Upper lobe of left lung (tissue), 6 donors: ENCODE measurements at places on chromosomes 5 and 9. TPM values are rescaled to one million over a fixed set of nuclear protein-coding genes. Genes with fewer than 3 reads are reported as not detected.

GRCh38 chr9:92119586-92119985 lies 4.4 kb upstream of the SPTLC1 start:
- no peaks in the 10 kb centered on the region for H3K27me3 ChIP-seq
- H3K4me1 ChIP-seq, result peaks cover 4% of the 10 kb centered on the region
- no peak for DNase-seq
- H3K4me3 ChIP-seq, result no peak overlapping the region

DNA sequence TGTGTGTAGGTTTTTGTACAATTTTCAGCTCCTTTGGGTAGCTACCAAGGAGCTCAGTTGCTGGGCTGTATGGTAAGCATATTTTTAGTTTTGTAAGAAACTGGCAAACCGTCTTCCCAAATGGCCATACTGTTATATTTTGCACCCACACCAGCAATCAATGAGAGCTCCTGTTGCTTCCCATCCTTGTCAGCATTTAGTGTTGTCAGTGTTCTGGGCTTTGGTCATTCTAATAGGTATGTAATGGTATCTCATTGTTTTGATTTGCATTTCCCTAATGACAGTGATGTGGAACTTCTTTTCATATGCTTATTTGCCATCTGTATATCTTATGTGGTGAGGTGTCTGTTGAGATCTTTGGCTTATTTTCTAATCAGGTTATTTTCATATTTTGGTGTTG lies 320.1 kb downstream of the MLLT3 start:
- H3K36me3 ChIP-seq, result no peaks in the 10 kb centered on the region
- DNase-seq, result no peak
- no peak overlapping the region for H3K27ac ChIP-seq
- H3K27me3 ChIP-seq, result no peaks in the 10 kb centered on the region
- H3K4me1 ChIP-seq, result no peaks in the 10 kb centered on the region

- H3K27me3 ChIP-seq, result no peaks in the 10 kb centered on the region
- H3K4me3 ChIP-seq, result no peak overlapping the region
- H3K36me3 ChIP-seq, result no peaks in the 10 kb centered on the region
- no peak overlapping the region for H3K27ac ChIP-seq
- peaks cover 4% of the 10 kb centered on the region for H3K4me1 ChIP-seq
- DNase-seq, result no peak
These were observed 135.5 kb upstream of the CPEB4 start for GRCh38 chr5:173752653-173753052.

Gene STPG3
- not detected for total RNA-seq

- H3K4me3 ChIP-seq, result no peak overlapping the region
- no peak for DNase-seq
- no peak overlapping the region for H3K27ac ChIP-seq
- no peaks in the 10 kb centered on the region for H3K36me3 ChIP-seq
- H3K4me1 ChIP-seq, result no peaks in the 10 kb centered on the region
These were observed 87.7 kb downstream of the FOCAD start for GRCh38 chr9:20771729-20772128.

DNA sequence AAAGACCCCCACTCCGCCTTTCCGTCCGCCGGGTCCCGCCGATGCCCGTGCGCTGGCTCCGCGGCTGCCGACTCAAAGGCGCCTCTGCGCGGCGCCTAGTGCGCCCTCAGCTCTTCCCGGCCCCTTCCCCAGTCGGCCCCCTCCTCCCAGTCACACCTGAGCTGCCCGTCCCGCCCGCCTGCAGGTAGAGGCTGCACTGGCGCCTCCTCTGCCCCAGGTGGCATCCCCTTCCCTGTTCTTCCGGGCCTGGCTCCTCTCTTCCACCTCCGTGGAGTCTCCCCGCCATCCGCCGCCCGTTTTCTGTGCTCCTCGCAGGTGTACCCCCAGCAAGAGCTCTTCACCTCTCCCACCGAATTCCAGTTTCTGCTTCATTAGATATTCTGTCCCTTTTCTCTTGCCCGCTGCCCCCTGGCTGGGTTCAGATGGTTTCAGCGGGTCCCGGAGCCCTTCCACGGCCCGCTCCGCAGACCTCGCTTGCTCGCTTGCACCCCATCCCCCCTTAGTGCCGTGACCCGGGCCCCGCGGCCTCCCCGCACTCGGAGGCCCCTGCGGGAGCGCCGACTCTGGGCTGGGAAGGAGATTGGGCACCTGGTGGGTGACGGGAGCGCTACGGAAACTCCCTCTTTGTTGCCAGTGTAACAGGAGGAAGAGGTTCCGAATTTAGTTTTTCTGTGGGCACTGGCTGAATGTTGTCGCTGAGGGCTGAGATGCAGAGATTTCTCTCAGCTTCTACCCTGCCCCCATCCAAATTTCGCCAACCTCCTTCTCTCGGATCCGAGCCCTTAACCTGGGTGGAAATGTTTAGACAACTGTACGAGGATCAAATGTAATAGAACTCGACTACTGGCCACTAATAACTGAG lies 809 bp downstream of the SLC44A1 start:
- H3K27ac ChIP-seq, result peak overlapping the region; percentile 89
- DNase-seq, result peak; percentile 85
- no peaks in the 10 kb centered on the region for H3K36me3 ChIP-seq
- no peaks in the 10 kb centered on the region for H3K27me3 ChIP-seq
- peaks cover 8% of the 10 kb centered on the region for H3K4me1 ChIP-seq

GRCh38 chr5:148384380-148384737 lies 601 bp downstream of the FBXO38 start:
- no peaks in the 10 kb centered on the region for H3K27me3 ChIP-seq
- H3K4me1 ChIP-seq, result peaks cover 25% of the 10 kb centered on the region
- DNase-seq, result no peak
- no peaks in the 10 kb centered on the region for H3K36me3 ChIP-seq
- H3K27ac ChIP-seq, result peak overlapping the region; percentile 95
- peak overlapping the region; percentile 51 for H3K4me3 ChIP-seq

Gene SLC6A7
- total RNA-seq, result not detected

DNA sequence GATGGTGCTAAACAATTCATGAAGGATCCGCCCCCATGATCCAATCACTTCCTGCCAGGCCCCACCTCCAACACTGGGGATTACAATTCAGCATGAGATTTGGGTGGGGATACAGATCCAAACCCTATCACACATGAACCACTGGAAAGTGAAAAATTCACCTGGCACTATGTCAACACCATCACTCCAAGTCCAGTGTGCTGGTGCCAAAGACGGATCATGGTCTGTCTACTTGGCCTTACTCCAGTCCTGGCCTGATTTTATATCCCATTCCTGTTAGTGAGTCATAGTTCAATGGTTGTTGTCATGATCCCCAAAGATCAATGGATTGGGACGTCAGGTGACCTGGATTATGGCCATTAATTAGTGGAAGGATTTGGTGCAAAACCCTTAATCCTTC lies 147.4 kb upstream of the RPS23 start:
- no peak overlapping the region for H3K4me3 ChIP-seq
- H3K4me1 ChIP-seq, result no peaks in the 10 kb centered on the region
- no peaks in the 10 kb centered on the region for H3K27me3 ChIP-seq
- no peak overlapping the region for H3K27ac ChIP-seq

GRCh38 chr5:172110921-172111851 lies 76.8 kb downstream of the STK10 start:
- H3K4me3 ChIP-seq, result peak overlapping the region; percentile 31
- H3K27ac ChIP-seq, result peak overlapping the region; percentile 85
- H3K4me1 ChIP-seq, result peaks cover 75% of the 10 kb centered on the region
- DNase-seq, result peak; percentile 28
- H3K27me3 ChIP-seq, result no peaks in the 10 kb centered on the region
- H3K36me3 ChIP-seq, result no peaks in the 10 kb centered on the region

DNA sequence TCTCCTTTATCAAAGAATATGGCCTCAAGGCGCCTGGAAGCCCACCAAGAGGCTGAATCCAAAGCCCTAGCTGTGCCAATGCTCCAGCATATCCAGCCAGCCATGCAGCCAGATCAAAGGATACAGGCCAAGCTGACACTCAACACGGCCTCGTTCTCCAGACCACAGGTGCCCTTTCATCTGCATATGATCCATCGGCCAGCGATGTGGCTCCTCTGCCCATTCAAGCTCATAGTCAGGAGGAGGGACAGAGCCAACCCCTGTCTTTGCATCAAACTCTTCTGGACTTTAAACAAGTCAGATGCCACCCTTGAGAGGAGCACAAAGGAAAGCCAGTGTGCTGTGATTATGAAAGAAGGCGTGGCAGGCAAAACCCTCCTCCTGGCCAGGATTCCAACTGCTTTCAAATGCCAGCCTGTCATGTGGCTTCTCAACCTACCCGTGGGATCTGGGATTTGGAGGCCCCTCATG lies 42.5 kb downstream of the ADAM19 start:
- H3K4me3 ChIP-seq, result no peak overlapping the region
- H3K27me3 ChIP-seq, result no peaks in the 10 kb centered on the region
- H3K36me3 ChIP-seq, result no peaks in the 10 kb centered on the region
- DNase-seq, result no peak

Gene GPR151
- not detected for total RNA-seq

Gene DBH
- not detected for total RNA-seq

DNA sequence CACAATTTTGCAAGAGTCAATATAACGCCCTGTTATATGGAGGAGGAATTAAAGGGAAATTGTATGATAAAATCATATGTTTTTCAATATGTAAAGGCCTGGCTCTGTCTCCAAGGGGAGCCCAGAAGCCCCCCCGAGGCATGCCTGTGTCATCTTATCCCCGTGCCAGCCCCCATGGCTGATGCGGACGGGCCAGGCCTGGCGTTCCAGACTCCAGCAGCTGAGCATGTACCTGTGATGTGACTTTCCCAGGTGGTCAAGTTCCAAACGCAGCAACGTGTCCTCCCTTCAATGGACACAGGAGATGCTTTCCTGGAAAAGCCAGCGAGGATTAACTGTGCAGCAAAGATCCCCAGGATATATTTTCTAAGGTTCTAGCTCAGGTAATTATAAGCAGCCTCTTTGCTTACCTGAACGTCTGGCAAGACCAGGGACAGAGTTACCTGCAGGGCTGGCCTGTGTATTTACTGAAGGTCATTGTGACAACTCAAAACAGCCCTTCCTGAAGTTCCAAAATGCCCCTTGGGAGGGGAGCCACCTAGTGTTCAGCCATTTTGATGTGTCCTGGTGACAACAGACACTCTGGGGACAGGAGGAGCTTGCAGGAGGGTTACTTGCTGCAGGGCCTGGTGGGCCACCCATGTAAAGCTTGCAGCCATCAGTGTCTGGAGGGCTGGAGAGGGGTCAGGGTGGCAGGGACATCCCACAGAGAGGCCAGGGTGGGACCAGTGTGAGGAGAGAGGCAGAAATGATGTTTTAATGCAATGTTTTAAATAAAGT lies 53.3 kb upstream of the RNU6ATAC start:
- H3K27me3 ChIP-seq, result no peaks in the 10 kb centered on the region

- H3K36me3 ChIP-seq, result no peaks in the 10 kb centered on the region
- H3K4me3 ChIP-seq, result no peak overlapping the region
- H3K27me3 ChIP-seq, result no peaks in the 10 kb centered on the region
- no peak for DNase-seq
- H3K4me1 ChIP-seq, result no peaks in the 10 kb centered on the region
- H3K27ac ChIP-seq, result no peak overlapping the region
These were observed 15.1 kb upstream of the ZCCHC7 start for GRCh38 chr9:37105234-37105633.

DNA sequence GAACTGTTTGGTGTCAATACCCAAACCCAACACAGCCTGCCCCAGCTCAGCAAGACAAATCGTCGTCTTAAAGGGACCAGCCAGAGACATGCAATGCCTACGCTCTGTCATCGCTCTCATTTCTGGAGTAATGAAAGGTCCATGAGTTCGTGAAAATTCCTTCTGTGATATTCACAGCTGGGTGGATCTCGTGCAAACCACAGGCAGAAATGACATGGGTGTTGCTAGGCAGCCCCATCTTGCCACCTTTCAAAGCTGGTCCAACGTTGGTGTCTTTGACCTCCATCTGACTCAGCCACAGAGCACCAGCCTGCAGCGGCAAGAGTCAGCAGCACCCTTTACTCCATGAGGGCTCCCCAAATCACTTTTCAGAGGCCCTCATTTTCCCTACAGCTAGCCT lies 215.3 kb downstream of the SLIT3 start:
- no peaks in the 10 kb centered on the region for H3K27me3 ChIP-seq
- no peak overlapping the region for H3K27ac ChIP-seq
- no peak for DNase-seq
- H3K4me3 ChIP-seq, result no peak overlapping the region

Gene PCDHA6
- 0.66 TPM for total RNA-seq

- no peak overlapping the region for H3K4me3 ChIP-seq
- no peaks in the 10 kb centered on the region for H3K27me3 ChIP-seq
- H3K4me1 ChIP-seq, result no peaks in the 10 kb centered on the region
- no peak overlapping the region for H3K27ac ChIP-seq
- H3K36me3 ChIP-seq, result no peaks in the 10 kb centered on the region
These were observed 872.3 kb downstream of the MAT2B start for GRCh38 chr5:164377746-164378145.

DNA sequence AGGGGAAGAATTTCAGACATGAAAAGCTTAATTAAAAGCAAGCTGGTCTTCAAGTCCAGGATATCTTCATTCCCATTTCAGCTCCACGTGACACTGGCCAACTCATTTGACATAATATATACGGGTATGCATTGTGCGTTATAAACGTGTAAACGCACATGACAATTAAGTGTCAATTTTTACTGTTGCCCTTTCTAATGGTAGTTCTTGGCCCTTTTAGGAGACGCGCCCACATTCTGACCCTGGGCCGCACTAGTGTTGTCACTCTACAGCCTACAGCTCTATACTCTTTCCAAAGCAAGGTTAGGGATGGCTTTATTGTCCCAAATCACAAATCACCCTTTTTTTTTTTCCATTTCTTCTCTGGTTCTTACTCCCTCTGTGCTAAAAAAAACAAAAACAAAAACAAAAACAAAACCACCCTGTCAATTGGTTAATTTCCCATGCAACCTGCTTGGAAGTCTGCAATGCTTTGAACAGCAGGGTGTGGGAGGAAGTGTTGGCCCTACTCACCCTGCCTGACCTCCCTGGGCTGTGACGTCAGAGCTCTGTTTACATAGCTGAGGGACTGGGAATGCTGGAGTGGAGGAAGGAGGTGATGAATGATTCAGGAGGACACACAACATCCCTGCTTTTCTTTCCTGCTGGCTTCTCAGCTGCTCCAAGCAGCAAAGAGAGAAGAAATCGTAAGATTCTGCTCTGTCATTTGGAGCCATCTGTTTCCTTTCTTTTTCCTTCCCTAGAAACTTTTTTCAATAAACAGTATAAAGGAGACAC lies 19.3 kb downstream of the RFK start:
- no peak overlapping the region for H3K27ac ChIP-seq
- no peaks in the 10 kb centered on the region for H3K36me3 ChIP-seq
- no peak overlapping the region for H3K4me3 ChIP-seq

DNA sequence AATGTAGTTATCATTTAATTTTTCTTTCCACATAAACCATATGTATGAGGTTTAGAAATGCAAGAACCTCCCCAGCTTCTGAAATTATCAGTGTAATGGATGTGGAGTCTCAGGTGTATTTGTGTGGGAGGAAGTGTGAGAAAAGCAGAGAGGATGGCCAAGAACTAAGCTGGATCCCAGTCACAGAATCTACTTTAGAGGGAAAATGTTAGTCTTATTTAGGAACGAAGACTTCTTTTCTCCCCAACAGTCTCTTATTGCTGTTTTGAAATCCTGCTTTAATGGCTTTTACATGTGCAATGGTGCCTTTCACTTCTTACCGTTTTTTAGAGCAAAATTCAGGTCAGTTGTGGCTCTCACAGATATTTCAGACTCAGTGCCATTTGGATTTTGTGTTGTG lies 3.0 kb downstream of the EQTN start:
- no peaks in the 10 kb centered on the region for H3K4me1 ChIP-seq
- no peaks in the 10 kb centered on the region for H3K36me3 ChIP-seq
- no peak overlapping the region for H3K27ac ChIP-seq
- DNase-seq, result no peak

GRCh38 chr9:87306006-87306405 lies 191.7 kb upstream of the DAPK1 start:
- H3K27ac ChIP-seq, result no peak overlapping the region
- no peak overlapping the region for H3K4me3 ChIP-seq
- no peaks in the 10 kb centered on the region for H3K36me3 ChIP-seq
- H3K27me3 ChIP-seq, result no peaks in the 10 kb centered on the region

Gene C5orf24
- total RNA-seq, result 27.2 TPM
